ENCODE measurements at places on chromosomes 2 and 18. TPM values are rescaled to one million over a fixed set of nuclear protein-coding genes. Genes with fewer than 3 reads are reported as not detected.

ATL2 gene
- 107 TPM for total RNA-seq

DNA sequence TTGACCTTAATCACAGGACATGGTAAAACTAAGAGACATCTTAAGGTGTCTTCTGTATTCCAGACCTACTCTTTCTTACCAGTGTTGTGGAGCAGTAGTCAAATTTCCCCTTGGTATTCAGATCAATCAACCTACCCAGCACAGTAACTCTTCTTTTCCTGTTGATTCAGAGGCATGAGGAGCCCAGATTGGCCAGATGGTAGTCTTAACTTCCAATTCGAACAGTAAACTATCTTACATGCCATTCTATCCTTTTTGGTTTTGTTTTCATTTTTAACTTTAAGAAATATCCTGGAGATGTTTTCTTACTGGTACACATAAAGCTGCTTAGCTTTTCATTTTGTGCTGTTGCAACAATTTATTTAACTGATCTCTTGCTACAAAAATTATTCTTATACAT, 630.3 kb upstream of the PKDCC start:
- no peak overlapping the region for H3K27ac ChIP-seq
- H3K36me3 ChIP-seq: no peaks in the 10 kb centered on the region
- 0 out of 2 replicates have a peak, but pooled peaks cover 4% of the 10 kb centered on the region for H3K27me3 ChIP-seq
- DNase-seq: no peak
- H3K4me1 ChIP-seq: no peaks in the 10 kb centered on the region

- H3K27me3 ChIP-seq: no peaks in the 10 kb centered on the region
- H3K4me1 ChIP-seq: no peaks in the 10 kb centered on the region
- H3K27ac ChIP-seq: no peak overlapping the region
- no peak overlapping the region for H3K4me3 ChIP-seq
These were observed 83.9 kb downstream of the ARHGEF4 start for GRCh38 chr2:130920415-130921163.

- no peaks in the 10 kb centered on the region for H3K36me3 ChIP-seq
- H3K4me3 ChIP-seq: no peak overlapping the region
- no peaks in the 10 kb centered on the region for H3K27me3 ChIP-seq
- DNase-seq: no peak
- H3K27ac ChIP-seq: no peak overlapping the region
- no peaks in the 10 kb centered on the region for H3K4me1 ChIP-seq
These were observed 84.9 kb downstream of the MAPK4 start for GRCh38 chr18:50644807-50645206.

DNA sequence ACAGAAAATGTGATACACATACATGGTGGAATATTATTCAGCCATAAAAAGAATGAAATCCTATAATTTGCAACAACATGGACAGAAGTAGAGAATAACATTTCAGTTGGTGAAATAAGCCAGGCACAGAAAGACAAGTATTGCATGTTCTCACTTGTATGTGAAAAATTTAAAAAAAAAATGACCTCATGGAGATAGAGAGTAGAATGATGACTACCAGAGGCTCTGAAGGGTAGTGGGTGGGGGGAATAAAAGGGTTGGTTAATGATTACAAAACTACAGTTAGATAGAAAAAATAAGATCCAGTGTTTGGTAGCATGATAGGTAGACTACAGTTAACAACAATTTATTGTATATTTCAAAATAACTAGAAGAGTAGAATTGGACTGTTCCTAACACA, 24.5 kb downstream of the PRKD3 start:
- no peak overlapping the region for H3K27ac ChIP-seq
- H3K4me1 ChIP-seq: no peaks in the 10 kb centered on the region
- H3K4me3 ChIP-seq: no peak overlapping the region
- no peak for DNase-seq
- H3K27me3 ChIP-seq: no peaks in the 10 kb centered on the region

Measured in SJCRH30 (cell line).